Trophoblast cell (in vitro differentiated cells and primary cell): ENCODE measurements at places on chromosomes 7 and 10.

DNA sequence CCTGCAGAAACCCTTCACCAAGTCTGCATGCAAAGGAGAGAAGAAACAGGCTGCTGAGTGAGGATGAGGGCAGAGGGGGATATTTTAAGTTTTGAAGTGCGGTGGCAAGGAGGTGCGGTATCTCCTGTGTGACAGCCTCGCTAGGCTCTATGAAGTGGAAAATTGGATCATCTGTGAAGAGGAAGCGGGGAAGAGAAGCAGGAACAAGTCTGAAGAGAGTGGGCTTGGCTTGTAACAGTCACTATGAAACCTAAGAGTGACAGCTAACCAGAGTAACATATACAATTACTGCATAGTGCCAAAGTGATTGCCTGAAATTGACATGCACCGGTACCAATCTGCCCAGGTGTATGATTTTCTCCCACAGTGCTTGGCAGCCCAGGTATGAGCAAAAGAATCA is 287.5 kb upstream of the KLF14 start:
- no peaks in the 10 kb centered on the region for H3K4me1 ChIP-seq
- no peaks in the 10 kb centered on the region for H3K27me3 ChIP-seq
- H3K36me3 ChIP-seq = no peaks in the 10 kb centered on the region
- no peak overlapping the region for H3K4me3 ChIP-seq
- DNase-seq = no peak

DNA sequence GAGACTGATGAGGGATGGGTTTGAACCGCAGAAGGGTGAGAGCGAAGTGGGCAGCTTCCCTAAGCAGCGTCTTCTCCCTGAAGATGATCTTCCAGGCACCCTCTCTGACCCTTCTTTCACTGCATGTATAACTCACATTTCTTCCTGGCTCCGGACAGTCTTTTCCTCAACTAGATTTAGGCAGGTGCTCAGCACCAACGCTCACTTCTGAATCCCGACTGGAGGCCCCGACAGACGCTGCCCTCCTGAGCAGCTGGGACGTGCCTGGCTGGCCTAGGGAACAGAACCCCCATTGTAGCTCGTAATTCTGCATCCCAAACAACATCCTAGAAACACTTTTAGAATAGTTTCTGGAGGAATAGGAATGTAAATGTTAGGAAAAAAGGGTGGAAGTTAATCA is 206.6 kb downstream of the DIP2C start:
- peaks cover 8% of the 10 kb centered on the region for H3K4me1 ChIP-seq
- H3K36me3 ChIP-seq = peaks cover 13% of the 10 kb centered on the region
- no peak overlapping the region for H3K4me3 ChIP-seq
- no peak overlapping the region for H3K27ac ChIP-seq

GRCh38 chr10:102633287-102633686 is 11.0 kb upstream of the TRIM8 start:
- no peak for DNase-seq
- peaks cover 61% of the 10 kb centered on the region for H3K4me1 ChIP-seq
- no peak overlapping the region for H3K4me3 ChIP-seq
- H3K27me3 ChIP-seq = no peaks in the 10 kb centered on the region
- H3K27ac ChIP-seq = no peak overlapping the region

DNA sequence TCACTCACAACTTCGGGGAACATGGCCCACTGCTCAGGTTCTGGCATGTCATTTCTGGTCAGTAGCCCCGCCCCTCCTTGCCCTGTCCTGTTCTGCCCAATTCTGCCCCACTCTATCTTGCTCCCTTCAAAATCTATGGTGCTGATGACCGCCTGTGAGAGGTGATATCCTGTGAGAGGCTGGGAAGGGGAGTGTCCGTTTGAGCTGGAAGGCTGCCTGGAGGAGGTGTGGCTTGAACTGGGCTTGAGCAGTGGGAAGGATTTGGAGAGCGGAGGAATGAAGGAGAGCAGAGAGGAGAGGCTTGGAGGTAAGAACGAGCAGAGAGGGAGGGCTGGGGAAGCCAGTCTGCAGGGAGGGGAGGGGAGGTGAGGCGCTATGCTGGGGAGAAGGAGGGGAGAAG is 145.3 kb downstream of the RPS24 start:
- no peak for DNase-seq
- H3K4me1 ChIP-seq = no peaks in the 10 kb centered on the region
- no peaks in the 10 kb centered on the region for H3K36me3 ChIP-seq
- no peaks in the 10 kb centered on the region for H3K27me3 ChIP-seq
- H3K4me3 ChIP-seq = no peak overlapping the region

DNA sequence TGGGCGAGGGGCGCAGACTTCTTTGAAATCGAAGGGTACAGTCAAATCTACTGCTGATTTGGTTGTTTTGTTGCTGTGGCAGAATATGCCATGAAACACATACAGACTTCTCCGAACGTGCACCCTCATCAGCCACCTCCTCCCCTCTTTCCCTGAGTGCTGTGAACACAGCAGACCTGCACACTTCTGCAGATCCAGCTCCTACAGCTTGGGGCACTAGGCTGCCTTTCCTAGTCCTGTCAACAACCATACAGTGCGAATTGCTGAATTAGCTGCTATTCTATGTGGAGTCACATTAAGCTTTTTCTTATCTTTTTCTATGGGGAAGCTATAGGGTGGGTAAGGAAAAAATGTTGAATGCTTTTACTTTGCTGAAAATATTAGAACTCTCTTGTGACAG is 57.5 kb downstream of the COL17A1 start:
- peak; percentile 46 for DNase-seq
- H3K4me3 ChIP-seq = no peak overlapping the region
- H3K36me3 ChIP-seq = peaks cover 12% of the 10 kb centered on the region
- H3K27ac ChIP-seq = no peak overlapping the region
- H3K4me1 ChIP-seq = no peaks in the 10 kb centered on the region

GRCh38 chr10:122475100-122475499 is 13.7 kb downstream of the HTRA1 start:
- H3K27me3 ChIP-seq = no peaks in the 10 kb centered on the region
- DNase-seq = no peak
- H3K27ac ChIP-seq = peak overlapping the region; percentile 93
- H3K4me1 ChIP-seq = peaks cover 23% of the 10 kb centered on the region

GRCh38 chr10:80468002-80468401 is 13.9 kb downstream of the TSPAN14 start:
- no peak overlapping the region for H3K4me3 ChIP-seq
- H3K36me3 ChIP-seq = peaks cover 20% of the 10 kb centered on the region
- no peaks in the 10 kb centered on the region for H3K27me3 ChIP-seq
- no peak for DNase-seq

GRCh38 chr10:50453940-50454339 is 169.8 kb downstream of the SGMS1 start:
- H3K27ac ChIP-seq = no peak overlapping the region
- no peaks in the 10 kb centered on the region for H3K27me3 ChIP-seq
- no peak overlapping the region for H3K4me3 ChIP-seq
- no peak for DNase-seq

DNA sequence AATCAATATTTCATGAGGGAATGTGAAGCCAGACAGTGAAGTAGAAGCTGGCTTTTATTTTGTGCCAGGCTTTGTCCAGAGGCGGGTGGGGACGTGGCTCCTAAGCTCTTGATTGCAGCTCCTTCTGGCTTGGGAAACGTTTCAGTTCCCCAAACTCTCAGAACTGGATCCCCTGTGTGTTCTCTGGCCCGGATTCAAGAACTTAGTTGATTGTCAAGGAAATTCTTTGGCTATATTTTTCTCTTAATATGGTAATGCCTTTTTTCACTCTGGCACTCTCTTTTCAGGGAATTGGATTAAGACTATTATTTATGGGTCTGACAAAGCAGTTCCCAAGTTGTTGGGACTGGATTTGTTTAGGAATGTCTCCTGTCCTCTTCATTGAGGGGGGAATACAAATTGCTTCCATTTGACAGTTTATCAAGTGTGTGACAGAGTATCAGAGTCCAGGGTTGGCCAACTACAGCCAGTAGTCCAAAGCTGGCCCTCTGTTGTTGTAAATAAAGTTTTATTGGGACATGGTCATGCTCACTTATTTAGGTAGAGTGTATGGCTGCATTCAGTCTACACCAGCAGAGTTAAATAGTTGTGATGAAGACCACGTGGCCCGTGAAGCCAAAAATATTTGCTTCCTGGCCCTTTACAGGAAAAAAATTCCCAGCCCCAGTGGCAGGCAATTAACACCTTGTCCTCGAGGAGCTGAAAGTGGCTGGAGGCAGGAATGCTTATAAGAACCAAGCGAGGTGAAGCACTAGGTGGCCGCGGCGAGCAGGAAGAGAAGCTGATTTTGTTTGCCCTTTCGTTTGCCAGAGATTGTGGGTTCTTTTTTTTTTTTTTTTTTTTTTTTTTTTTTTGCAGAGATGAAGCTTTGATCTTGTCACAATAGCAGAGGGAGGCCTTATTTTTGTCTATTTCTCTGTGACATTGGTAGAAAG is 34.3 kb downstream of the HTRA1 start:
- H3K27me3 ChIP-seq = no peaks in the 10 kb centered on the region
- no peak overlapping the region for H3K4me3 ChIP-seq
- H3K4me1 ChIP-seq = peaks cover 12% of the 10 kb centered on the region
- no peak overlapping the region for H3K27ac ChIP-seq
- no peak for DNase-seq

DNA sequence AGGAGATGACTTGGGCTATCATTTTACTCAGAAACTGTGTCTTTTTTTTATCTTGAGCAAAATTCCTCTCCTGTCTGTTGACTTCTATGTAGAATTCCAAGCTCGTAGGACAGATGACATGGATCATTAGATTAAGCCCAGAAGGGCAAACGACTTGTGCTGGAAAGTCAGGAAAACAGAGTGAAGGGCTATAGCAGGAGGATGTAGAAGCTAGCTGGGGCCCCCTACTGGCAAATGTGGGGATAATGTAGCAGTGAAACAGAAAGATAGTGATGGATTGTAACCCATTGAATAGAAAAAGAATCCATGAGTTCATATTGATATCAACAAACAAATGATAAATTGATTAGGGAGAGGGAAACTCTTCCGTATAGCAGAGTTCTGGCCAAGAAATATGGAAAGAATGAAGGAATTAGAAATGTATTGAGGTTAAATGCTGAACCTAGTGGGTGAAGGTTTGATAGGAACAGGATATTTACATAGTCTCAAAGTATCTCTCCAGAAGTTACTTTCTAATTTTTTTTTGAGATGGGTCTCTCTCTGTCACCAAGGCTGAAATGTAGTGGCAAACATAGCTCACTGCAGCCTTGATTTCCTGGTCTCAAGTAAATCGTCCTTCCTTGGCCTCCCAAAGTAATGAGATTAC is 103.6 kb downstream of the LYZL1 start:
- H3K4me1 ChIP-seq = peaks cover 3% of the 10 kb centered on the region
- H3K4me3 ChIP-seq = no peak overlapping the region
- peak; percentile 71 for DNase-seq
- H3K27ac ChIP-seq = no peak overlapping the region
- H3K36me3 ChIP-seq = no peaks in the 10 kb centered on the region

DNA sequence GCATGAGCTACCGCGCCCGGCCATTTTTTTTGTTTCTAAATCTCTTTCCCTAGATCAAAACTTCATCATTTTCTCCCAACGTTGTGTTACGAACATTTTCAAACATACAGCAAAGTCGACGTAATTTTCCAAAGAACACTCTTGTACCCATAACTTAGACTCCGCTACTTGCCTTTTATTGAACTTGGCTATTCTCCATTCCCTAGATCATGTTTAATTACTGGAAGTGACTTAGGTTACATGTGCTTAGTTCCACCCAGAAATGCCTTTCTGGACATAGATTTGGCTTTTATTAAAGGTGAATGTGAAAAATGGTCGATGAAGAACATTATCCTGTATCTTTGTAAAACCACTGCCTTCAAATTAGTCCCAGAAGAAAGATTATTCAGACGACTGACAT is 25.4 kb downstream of the DYNC2I1 start:
- peaks cover 17% of the 10 kb centered on the region for H3K36me3 ChIP-seq
- H3K27me3 ChIP-seq = no peaks in the 10 kb centered on the region
- H3K4me1 ChIP-seq = peaks cover 3% of the 10 kb centered on the region
- no peak overlapping the region for H3K4me3 ChIP-seq
- no peak for DNase-seq

- H3K36me3 ChIP-seq = no peaks in the 10 kb centered on the region
- no peak overlapping the region for H3K27ac ChIP-seq
- H3K4me1 ChIP-seq = no peaks in the 10 kb centered on the region
- no peak overlapping the region for H3K4me3 ChIP-seq
- no peaks in the 10 kb centered on the region for H3K27me3 ChIP-seq
- no peak for DNase-seq
Observed at GRCh38 chr10:62687230-62687748, 117.2 kb upstream of the ADO start.

GRCh38 chr7:101650579-101651081 is 21.5 kb upstream of the MYL10 start:
- no peaks in the 10 kb centered on the region for H3K4me1 ChIP-seq
- no peak overlapping the region for H3K27ac ChIP-seq
- no peak overlapping the region for H3K4me3 ChIP-seq
- no peaks in the 10 kb centered on the region for H3K27me3 ChIP-seq
- DNase-seq = no peak

DNA sequence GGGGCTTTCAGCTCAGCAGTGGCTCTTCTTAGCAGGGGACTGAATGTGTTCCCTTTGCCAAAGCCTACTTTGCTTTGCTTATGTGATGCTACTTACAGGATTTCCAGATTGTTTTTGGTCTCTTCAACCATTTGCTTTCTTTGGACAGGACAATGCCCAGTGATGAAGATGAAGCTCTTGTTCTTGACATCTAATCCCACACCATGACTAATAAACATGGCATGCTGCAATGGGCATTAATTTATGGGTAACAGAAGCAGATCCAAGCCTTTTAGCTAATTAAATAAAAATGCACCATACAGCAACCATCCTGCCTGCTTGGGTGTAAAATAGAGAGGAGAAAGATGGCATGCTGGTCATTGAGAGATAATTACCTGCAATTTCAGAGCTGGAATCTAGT is 175.5 kb upstream of the ITGB1 start:
- H3K36me3 ChIP-seq = no peaks in the 10 kb centered on the region
- no peak overlapping the region for H3K4me3 ChIP-seq
- H3K27me3 ChIP-seq = no peaks in the 10 kb centered on the region
- no peak overlapping the region for H3K27ac ChIP-seq
- no peak for DNase-seq
- peaks cover 2% of the 10 kb centered on the region for H3K4me1 ChIP-seq

GRCh38 chr7:30142710-30143109 is 7.9 kb downstream of the MTURN start:
- H3K27me3 ChIP-seq = no peaks in the 10 kb centered on the region
- peak; percentile 65 for DNase-seq
- no peak overlapping the region for H3K27ac ChIP-seq
- no peaks in the 10 kb centered on the region for H3K36me3 ChIP-seq
- H3K4me1 ChIP-seq = peaks cover 2% of the 10 kb centered on the region
- H3K4me3 ChIP-seq = no peak overlapping the region

GRCh38 chr7:22584179-22584578 is 84.2 kb upstream of the STEAP1B start:
- H3K4me3 ChIP-seq = no peak overlapping the region
- no peak overlapping the region for H3K27ac ChIP-seq
- no peak for DNase-seq
- no peaks in the 10 kb centered on the region for H3K36me3 ChIP-seq

GRCh38 chr10:49628599-49628998 is 14.8 kb downstream of the CHAT start:
- no peaks in the 10 kb centered on the region for H3K27me3 ChIP-seq
- H3K4me1 ChIP-seq = peaks cover 5% of the 10 kb centered on the region
- H3K27ac ChIP-seq = no peak overlapping the region
- no peak overlapping the region for H3K4me3 ChIP-seq
- H3K36me3 ChIP-seq = no peaks in the 10 kb centered on the region

- H3K4me3 ChIP-seq = no peak overlapping the region
- no peaks in the 10 kb centered on the region for H3K27me3 ChIP-seq
- H3K36me3 ChIP-seq = no peaks in the 10 kb centered on the region
Observed at GRCh38 chr7:3916146-3916545, 615.1 kb downstream of the SDK1 start.

- H3K27ac ChIP-seq = peak overlapping the region; percentile 77
- H3K36me3 ChIP-seq = no peaks in the 10 kb centered on the region
- no peaks in the 10 kb centered on the region for H3K27me3 ChIP-seq
- H3K4me3 ChIP-seq = no peak overlapping the region
- peak; percentile 80 for DNase-seq
Observed at GRCh38 chr7:55130395-55131141, 111.8 kb downstream of the EGFR start.
